Endothelial cell of umbilical vein (primary cell): ENCODE measurements at places on chromosomes 4 and X. TPM values are rescaled to one million over a fixed set of nuclear protein-coding genes. Genes with fewer than 3 reads are reported as not detected.

- no peak for DNase-seq
Measured at GRCh38 chrX:13893826-13894225, 76.9 kb upstream of the GPM6B start.

- no peak for DNase-seq
Measured at GRCh38 chr4:85486425-85487086, 11.6 kb downstream of the ARHGAP24 start.

- DNase-seq: peak; percentile 41
Measured at GRCh38 chr4:139403462-139403861, 50.5 kb upstream of the RAB33B start.

GRCh38 chrX:107711521-107712181 lies 63.9 kb downstream of the TSC22D3 start:
- DNase-seq: no peak

GRCh38 chrX:67723580-67724351 lies 179.9 kb downstream of the AR start:
- no peak for DNase-seq

DNA sequence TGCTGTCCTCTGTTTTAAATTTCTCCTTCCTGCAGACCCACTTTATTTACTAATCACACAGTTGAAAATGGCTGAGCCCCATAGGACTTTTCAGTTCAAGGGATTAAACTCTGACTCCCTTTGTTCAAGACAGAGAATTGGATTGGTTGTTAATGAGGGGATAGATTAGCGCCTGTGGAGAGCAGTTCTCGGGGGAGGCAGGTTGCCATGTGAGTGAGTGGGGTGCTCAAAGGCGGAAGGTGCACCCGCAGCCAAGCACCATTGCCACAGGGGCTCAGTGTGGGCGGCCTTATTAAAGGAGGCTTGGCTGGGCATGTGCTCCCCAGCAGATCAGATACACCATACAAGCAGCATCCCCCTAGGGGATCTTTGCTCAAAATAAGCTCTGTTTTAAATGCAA lies 7.9 kb upstream of the CBR4 start:
- no peak for DNase-seq

- DNase-seq: no peak
Measured at GRCh38 chrX:8323356-8323755, 141.3 kb upstream of the VCX3B start.

The KLHL4 gene
- 19.3 and 20.9 TPM in 2 replicates for total RNA-seq

The SPANXD gene
- not detected in 2 replicates for total RNA-seq

The PAGE2 gene
- not detected in 2 replicates for total RNA-seq
